ENCODE measurements at places on chromosomes 13 and 19.

GRCh38 chr13:26482451-26483197 is 74.9 kb upstream of the WASF3 start:
- DNase-seq, result peak; percentile 25

DNA sequence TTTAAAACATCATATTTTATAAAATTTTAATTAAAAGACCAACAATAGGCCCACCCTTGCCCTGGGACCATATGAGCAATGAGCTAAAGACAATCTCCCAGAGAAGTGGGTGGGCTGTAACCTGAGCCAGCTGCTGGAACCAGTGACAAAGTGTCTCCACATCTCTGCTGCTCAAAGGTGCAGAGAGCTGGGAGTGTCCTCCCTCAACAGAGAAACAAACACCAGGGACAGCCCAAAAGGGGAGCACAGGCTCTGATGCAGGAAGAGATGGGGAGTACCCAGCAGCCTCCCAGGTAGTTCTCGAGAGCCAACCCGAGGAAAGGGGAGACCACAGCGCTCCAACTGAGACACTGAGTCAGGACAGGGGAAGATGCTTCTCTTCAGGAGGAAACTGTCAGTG is 39.1 kb downstream of the DOCK9 start:
- DNase-seq, result no peak

- no peak for DNase-seq
Measured at GRCh38 chr13:26618726-26619125, 61.2 kb downstream of the WASF3 start.

DNA sequence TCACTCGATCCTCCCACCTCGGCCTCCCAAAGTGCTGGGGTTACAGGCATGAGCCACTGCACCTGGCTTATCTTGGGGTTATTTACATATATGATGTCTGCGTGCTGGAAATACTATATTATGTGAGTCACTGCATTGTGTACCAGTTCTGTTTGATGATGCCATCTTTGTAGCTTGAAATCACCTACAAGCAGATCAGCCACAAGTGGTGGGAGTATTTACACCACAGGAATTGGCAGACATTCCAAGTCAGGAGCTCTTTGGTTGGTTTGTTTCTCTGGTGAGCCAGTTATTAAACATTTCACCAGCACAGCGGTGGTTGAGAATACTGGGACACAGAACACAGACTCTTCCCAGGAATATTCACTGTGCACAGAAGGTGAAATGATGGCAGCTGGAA is 4.5 kb upstream of the TIMM44 start:
- no peak for DNase-seq

GRCh38 chr13:39910833-39911232 is 255.4 kb downstream of the COG6 start:
- DNase-seq, result no peak

DNA sequence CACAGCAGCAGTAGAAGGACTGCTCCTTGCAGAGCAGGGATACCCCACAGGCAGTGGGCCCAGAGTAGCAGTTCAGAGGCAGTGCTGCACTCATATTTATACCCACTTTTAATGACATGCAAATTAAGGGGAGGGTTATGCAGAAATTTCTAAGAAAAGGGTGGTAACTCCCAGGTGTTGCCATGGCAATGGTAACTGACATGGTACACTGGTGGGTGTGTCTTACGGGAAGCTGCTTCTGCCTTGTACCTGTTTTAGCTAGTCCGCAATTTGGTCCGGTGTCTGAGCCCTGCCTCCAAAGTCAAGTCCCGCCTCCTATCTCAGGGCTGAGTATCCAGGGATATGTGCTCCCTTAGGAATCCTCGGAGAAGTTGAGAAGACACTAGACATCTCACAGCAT is 79.2 kb upstream of the UQCRFS1 start:
- DNase-seq, result no peak

- DNase-seq, result no peak
Measured at GRCh38 chr13:31998131-31998530, 33.4 kb upstream of the FRY start.

DNA sequence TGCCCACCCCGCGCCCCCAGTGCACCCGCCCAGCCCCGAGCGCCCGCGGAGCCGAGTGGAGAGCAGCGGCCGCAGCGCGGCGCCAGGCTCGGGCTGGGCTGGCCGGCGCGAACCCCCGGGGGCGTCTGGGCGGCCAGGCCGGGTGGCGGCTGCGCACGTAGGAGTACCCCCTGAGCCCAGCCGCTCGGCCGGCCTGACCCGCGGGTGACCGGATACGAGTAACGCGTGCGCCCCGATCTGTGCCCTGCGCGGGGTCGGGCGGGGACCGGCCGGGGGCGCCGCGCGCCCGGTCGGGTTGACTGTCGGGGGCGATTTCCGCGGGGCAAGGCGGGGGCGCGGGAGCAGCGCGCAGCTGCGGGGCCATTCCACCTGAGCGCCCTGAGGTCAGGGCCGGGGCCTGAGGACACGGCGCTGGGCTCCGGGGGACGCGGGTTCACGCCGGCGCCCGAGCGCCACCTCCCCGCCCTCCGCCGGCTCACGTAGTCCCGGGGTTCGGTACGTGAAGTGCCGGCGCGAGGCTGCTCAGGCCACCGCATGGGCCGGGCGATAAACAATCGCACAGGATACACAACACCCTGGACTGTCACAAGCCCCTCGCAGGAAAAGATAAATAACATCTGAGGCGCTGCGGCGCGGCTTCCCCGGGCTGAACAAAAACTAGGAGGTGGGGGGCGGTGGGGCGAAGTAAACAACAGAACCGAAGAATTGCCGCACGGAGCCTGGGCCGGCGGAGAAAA is 37.6 kb upstream of the FLT1 start:
- no peak for DNase-seq

GRCh38 chr13:111650626-111651025 is 330.2 kb downstream of the TEX29 start:
- DNase-seq, result no peak

Data from activated CD4-positive, CD25-positive, alpha-beta regulatory T cell treated with anti-CD3 and anti-CD28 coated beads, Interleukin-2, amount 50 U/mL, for 16 hours (primary cell).